ENCODE measurements at places on chromosomes 11 and 22.

DNA sequence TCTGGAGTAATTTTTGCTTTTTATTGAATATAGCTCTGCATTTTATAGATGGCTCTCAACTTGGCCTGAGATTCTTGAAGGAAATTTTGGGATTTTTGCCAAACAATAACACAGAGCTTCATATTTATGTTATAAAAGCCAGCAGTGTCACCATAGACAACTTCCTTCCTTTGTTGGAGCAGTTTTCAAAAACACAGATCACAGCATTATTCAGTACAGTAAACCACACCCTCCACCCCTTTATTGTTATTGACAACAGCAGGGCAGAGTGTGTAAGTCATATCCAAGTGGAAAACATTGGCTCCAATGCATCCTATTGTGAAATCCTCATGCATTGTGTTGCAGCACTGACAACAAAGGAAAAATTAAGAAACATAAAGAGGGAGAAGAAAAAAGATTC lies 62.6 kb upstream of the PRSS23 start:
- no peak for DNase-seq

DNA sequence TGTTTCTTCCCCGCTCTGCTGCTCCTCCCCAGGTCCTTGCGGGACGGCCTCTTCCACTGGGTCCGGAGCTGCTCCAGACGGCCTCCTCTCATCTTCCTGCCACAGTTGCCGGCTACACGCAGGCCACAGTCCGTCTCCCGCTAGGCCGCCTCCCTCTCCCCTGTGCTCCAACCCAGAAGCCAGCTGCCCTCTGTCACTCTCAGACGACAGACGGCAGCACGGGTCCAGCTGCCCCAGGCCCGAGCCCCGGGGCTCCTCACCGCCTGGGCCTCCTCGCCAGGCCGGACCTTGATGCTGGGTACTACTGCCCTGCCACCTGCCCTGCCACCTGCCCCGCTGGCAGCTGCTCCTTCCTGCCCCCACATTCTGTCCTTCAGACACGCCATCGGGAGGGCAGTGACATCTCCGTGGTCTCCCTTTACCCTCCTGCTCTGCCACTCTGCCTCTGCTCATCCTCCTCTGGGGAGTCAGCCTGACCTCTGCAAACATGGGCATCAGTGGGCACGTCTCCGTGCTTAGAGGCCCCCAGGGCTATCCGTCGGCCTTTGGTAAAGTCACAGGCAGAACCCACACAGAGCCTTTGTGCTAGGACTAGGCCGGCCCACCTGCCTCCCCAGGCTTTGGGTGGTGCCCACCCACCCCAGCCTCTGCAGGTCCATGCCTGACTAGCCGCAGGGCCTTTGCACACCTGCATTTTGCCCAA lies 43.1 kb upstream of the TH start:
- peak; percentile 35 for DNase-seq

- DNase-seq = peak; percentile 51
Observed at GRCh38 chr11:1701091-1701807, 4.3 kb downstream of the KRTAP5-6 start.

DNA sequence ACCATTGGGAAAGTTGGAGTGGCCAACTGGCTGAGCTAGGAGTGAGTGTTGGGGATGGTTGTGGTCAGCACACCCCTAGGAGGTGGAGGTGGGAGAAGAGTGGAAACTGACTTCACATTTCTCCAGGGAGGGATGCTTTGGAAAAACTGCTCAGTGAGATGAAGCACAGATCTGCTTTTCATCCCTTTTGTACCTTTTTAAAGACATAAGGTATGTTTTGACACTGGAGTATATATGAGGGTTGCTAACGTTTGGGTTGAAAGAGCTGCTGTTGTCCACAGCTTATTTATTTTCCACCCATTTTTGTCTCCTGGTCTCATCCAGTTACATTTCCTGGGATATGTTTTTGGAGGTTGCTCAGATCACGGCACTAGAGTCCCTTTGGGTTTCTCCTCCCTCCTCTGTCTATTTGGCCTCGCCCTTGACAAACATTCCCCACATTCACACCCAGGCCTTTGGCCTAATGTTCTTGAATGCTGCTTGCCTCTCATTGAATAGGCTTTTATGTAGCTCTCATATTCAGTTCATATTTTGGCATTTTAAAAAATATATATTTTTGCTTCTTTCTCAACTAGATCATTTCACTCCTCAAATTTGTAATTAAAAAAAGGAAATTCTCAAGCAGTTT lies 8.3 kb downstream of the SREBF2 start:
- peak; percentile 45 for DNase-seq

GRCh38 chr11:103354656-103355055 lies 245.4 kb downstream of the DYNC2H1 start:
- no peak for DNase-seq

- DNase-seq = peak; percentile 50
Observed at GRCh38 chr22:17412232-17412631, 43.0 kb downstream of the CECR2 start.

All from NCI-H69 (cell line).